ENCODE measurements at places on chromosomes 6 and 20.

DNA sequence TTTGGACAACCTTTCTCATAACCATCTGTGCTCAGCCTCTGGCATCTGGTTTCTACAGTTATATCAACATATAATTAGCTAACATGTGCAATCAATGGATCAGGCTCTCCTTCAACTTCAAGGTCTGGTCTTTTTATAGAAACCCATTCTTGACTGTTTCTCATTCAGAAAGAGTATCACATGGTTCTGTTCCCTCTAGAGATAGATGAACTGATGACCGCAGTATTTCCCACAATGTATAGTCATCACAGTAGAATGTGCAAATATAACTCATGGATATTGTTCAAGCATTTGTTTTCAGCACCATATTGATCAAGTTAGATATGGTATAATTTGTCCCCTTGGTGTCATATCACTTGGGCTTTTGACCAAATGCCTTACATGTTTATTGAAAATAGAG, 656.2 kb downstream of the FRK start:
- DNase-seq, result no peak

- no peak for DNase-seq
Measured at GRCh38 chr20:19603376-19603750, 154.7 kb upstream of the RIN2 start.

DNA sequence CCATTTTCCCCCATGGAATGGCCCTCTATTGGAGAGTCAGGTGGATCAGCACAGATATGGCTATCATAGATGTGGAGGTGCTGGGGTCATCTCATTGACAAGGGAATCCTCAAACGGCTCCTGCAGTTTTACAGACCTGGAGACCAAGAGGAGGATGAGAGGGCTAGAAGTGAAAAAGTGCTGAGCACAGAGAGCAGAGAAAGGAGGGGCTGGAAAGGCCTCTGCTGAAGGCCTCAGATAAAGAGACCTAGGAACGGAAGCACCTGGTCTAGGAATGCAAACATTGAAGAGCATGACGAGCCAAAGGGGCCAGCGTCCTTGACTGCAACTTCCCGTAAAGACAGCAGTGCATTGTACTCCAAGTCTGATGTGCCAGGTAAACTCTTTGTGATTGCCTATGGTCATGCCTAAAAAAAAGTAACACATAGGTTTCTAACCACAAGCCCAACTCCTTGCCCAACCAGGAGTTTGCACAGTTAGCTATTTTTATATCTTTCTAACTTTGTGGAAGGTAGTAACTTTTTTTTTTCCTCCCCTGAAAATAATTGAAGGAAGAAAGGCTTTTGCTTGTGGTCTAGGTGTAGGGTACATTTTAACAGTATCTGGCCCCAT, 15.2 kb downstream of the RSPH4A start:
- DNase-seq, result no peak

- no peak for DNase-seq
Measured at GRCh38 chr20:36408219-36408618, 102.1 kb downstream of the DLGAP4 start.

DNA sequence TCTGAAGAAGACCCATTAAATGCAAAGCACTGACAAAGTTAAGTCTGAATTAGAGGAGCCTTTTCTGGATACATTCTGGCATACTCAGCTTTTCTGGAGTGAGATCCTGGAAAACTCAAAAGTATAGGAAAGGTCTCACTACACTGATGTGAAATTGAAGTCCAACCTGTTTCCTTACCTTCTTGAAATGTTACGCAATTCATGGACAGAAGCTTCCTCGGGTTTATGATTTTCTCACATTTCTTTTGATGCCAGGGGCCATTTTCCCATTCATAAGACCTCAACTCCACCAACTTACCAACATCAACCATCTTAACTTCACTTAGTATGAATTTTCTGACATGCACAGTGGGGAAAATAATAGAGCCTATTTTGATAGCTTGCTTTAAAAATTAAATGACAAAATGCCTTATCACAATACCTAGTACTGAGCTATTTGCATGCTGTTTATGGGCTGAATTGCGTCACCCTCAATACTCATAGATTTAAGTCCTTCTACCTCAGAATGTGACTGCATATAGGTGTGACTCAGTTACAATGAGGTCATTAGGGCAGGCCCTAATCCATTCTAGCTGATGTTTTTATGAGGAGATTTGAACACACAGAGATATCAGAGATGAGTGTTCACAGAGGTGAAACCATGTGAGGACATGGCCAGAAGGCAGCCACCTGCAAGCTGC, 73.4 kb upstream of the RAB32 start:
- no peak for DNase-seq

- DNase-seq, result peak; percentile 61
Measured at GRCh38 chr6:29926413-29927274, 15.7 kb upstream of the HLA-A start.

GRCh38 chr6:10398446-10399218, 16.2 kb downstream of the TFAP2A start:
- no peak for DNase-seq

DNA sequence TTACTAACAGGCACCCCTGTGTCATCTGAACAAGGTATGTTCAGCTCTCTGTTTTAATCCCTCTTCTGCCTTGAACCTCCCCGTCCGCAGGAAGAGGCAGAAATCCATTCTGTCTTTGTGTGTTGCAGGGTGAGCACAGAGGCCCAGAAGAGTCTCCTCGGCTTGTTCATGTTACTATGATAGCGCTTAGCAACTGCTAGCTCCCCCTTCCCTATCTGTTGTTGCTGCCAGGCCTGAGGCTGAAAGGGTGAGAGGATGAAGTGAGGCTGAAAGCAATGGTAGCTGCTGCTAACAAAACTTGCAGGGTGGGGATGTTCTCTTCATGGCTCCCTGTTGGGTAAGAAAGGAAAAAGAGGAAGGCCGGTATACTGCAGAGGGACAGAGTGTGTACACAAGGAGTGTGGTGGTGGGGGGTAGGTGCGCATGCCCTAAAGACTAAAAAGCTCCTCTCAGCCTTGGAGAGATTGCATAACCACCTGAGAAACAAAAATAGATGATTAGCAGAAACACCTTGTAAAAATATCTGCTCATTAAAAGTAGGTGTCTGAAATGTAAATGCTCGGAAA, 55.2 kb upstream of the CITED2 start:
- DNase-seq, result no peak

- DNase-seq, result no peak
Measured at GRCh38 chr6:99002831-99003230, 55.1 kb upstream of the FBXL4 start.

GRCh38 chr6:6910734-6911295, 196.9 kb upstream of the RREB1 start:
- no peak for DNase-seq

DNA sequence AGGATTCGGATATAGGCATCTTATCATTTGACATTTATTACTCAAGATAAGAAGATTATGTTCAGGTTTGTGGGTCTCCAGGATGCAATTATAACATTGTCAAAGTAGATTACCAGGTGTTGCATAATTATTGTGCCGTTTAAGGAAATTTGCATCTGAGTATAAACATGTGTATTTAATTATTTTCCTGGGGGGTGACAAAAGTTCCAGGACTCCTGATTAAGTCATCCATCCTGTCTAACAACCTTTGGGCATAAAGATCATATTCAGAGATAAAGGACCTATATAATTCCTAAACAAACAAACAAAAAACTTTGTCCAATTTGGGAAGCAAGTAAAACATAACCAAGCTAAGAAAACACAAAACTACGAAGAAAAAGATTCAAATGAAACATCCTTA, 3.3 kb upstream of the PPP1R14C start:
- no peak for DNase-seq

- no peak for DNase-seq
Measured at GRCh38 chr6:132461958-132462357, 51.0 kb downstream of the STX7 start.

DNA sequence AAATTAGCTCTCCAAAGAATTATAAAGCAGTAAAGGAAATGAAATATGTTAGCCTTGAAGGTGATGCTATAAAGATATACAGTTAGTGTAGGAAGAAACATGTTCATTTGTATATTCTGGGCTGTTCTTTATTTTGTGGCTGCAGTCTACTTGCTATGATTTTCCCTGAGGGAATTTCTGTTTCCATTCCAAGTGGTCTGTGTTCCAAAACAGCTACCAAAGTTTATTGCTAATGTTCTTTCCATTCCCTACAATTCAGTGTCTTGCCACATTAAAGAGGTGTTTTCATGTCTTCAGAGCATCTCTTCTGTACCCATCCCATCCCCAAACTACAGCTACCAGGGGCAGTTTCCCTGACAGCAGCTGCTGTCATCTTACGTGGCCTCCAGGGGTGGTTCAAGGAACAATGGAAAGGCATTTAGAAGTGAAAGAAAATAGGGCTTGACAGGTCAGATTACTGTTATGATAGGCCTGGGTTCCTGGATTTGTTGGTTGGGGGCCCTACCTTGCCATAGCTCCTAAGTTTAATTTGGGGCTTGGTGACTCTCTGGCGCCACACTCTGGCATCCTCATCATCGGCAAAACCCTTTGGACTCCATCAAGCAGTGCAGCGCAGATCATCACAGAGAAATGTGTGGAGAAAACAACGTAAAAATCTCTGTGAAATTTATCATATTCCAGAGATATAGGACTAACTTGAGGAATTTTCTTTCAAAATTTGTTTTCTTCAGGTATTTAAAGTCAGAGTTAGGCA, 33.8 kb upstream of the AIG1 start:
- DNase-seq, result no peak

GRCh38 chr6:114611696-114612095, 268.9 kb upstream of the HS3ST5 start:
- DNase-seq, result no peak

- DNase-seq, result no peak
Measured at GRCh38 chr6:13280254-13280653, 48.1 kb downstream of the TBC1D7 start.

DNA sequence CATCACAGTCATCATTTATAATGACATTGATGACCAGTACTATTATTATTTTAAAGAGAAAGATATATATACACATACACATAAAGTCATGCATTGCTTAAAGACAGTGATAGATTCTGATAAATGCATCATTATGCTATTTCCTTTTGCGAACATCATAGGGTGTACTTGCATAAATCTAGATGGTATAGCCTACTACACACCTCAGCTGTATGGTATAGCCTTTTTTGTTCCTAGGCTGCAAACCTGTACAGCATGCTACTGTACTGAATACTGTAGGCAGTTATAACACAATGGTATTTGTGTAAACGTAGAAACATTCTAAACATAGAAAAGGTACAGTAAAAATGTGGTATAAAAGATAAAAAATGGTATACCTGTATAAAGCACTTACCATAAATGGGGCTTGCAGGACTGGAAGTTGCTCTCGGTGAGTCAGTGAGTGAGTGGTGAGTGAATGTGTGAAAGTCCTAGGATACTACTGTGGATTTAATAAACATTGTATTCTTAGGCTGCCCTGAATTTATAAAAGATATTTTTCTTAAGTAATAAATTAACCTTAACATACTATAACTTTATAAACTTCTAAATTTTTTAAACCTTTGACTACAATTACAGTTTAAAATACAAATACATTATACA, 23.9 kb downstream of the QKI start:
- no peak for DNase-seq

DNA sequence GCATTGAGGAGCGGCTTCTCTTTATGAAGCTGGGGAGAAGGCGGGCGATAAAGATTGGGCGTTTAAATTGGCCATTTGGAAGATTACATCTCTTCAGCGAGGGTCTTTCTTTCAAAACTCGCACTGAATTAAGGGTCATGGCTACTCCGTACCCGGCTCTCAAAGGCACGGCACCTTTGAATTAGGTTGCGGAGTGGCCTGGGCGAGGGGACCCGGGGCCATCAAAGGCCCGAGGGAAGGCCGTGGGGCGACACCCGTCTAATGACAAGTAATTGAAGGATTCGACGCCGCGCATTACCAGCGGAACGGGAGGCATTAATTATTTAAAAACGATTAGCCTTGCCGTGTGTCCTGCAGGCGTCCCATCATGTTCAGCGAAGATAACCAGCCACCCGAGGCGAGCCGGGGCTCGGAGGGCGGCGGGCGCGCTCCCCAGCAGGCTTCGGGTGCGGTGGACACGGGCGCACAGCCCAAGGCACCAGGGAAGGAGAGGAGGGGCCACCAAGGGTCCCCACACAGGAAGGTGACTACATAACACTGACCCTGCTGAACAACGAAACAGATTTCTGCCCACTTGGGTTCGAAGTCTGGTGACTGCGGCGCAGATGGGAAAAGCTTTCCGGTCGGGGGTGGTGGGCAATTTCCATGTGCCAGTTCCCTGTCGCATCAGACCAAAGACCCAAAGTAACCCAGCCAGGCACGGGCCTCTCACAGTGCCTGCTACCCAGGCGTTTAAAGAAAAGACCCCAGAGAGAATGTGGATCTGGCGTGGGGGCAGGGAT, 7.4 kb downstream of the FOXA2 start:
- no peak for DNase-seq

- no peak for DNase-seq
Measured at GRCh38 chr20:40683221-40683893, 5.7 kb downstream of the MAFB start.

- DNase-seq, result no peak
Measured at GRCh38 chr6:11771473-11772048, 7.0 kb downstream of the ADTRP start.

DNA sequence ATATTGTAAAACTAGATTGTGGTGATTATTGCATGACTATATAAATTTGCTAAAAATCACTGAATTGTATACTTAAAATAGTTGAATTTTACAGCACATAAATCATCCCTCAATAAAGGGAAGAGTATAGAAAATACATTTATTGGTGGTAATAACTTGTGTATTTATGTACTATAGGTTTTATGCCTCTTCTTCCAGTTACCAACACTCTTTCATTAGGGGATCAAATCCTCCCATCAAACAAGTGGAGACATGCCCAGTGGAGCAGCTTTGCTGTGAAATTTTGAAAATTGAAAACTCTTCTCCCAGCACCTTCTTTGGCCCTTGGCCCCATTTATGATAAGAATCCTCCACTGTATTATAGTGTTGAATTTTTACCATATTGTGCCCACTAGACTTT, 10.1 kb upstream of the SSR1 start:
- DNase-seq, result no peak

DNA sequence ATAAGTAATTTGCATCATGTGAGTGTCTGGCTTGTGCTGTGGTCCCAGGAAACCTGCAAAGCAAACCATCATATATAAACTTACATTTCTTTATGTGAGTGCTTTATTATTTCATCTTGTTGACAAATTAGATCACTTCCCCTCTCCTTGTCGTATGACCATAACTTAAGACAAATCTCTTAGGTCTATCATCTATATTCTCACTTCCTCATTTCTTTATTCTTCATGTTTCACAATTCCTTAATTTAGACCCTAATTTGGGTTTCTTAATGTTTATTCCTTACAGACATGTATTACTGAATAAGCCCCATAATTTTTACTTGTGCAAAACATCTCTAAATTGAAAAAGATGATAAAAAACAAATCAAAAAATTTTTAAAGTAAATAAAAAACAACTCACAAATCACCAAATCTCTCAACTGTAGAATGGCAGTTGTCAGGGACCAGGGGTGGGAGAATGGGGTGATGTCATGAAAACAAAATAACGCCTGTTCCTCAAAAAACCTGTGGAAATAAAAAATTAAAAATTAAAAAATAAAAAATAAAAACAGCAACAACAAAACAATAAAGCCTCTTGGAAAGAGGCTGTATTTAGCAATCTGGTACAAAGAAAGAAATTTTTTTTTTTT, 49.5 kb upstream of the FBXO30 start:
- no peak for DNase-seq
